GM12878 (cell line): ENCODE measurements at places on chromosomes 11 and 22. TPM values are rescaled to one million over a fixed set of nuclear protein-coding genes. Genes with fewer than 3 reads are reported as not detected.

DNA sequence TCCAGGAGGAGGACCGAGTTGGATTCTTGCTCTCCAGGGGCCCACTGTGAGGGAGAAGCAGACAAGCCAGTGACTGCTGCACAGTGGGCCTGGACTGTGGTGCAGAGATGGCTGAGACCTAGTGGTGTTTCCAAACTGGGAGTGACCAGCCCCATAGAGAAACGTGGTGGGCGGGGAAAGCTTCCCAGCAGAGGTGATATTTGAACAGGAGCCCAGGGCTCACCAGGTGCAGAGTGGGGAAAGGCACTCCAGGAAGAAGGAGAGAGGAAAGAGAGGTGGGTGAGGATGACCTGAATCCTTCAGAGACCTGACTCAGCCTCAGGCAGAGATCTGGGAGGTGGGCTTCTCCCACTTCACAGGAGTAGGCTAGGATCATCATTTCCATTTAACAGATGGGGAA is 52.1 kb upstream of the RASD2 start:
- no peak for DNase-seq

DNA sequence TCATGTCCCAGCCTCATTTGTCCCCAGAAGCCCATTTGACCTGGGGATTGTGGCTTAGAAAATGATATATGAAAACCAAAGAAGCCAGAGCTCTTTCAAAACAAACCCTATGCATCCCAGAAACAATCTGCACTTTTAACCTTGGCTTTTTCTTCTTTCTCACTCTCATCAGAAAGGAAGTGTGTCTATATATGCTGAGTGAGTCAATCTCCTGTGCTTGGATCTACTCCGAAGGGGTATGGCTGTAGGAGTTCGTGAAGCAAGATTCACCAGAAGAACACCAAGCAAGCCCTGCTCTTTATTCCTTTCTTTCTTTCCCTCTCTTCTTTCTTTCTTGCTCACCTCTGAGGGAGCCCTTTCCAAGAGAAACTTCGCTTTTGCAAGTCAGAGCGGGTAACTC is 636 bp downstream of the PAMR1 start:
- DNase-seq, result no peak

DNA sequence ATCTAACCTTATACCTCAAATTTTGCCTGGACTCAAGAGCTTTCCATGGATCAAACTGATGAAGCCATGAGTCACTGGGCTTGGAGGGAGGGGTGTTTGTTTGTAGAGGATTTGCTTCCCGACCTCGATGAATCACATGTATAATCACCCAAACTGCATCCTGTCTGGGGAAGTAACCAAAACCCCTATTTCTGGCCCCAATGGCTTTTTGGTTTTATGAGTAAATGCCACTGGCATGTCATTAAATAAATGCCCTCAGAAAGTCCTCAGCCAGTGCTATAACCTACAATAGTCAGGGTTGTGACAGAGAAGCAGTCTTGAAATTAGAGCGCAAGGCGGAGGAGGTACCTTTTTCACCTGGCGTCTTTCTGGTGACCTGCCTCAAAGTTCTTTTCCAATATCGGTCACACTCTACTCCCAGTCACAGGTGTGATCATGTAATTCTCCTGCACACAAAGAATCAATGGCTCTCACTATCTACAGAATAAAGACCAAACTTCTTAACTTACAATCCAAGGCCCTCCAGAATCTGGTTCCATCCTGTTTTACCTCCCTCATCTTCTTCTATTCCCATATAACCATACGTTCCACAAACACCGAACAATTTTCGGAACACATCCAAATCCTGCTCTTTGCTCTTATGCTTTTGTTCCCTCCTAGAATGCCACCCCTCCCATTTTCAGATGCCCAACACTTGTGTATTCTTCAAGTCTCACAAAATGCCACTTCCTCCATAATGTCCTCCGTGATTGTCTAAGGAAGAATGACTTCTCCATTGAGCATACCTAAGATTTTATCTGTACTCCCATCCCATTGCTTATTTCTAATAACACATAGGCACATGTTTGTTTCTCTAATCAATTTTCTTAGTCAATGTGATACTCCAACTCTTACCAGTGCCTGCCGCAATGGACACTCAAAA is 81.3 kb upstream of the BLID start:
- DNase-seq, result no peak

- DNase-seq, result no peak
Measured at GRCh38 chr11:19953909-19954308, 206.4 kb downstream of the DBX1 start.

Gene MS4A8
- not detected in 2 replicates for total RNA-seq

Gene NAV2
- 6.1 and 6.5 TPM in 2 replicates for total RNA-seq

Gene GRAP2
- 68.8 and 77.8 TPM in 2 replicates for total RNA-seq

Gene MMP12
- total RNA-seq, result not detected in 2 replicates
